ENCODE measurements at places on chromosomes 3 and 15. TPM values are rescaled to one million over a fixed set of nuclear protein-coding genes. Genes with fewer than 3 reads are reported as not detected.

The MYL3 gene
- total RNA-seq = 8.5 TPM

The NR2E3 gene
- total RNA-seq = 0.13 TPM

The SUSD5 gene
- 2.5 TPM for total RNA-seq

The SH3GL3 gene
- 0.38 TPM for total RNA-seq

The GP9 gene
- total RNA-seq = not detected

The ADIPOQ gene
- total RNA-seq = not detected

The SI gene
- not detected for total RNA-seq

The RFT1 gene
- total RNA-seq = 17.9 TPM

The CCR2 gene
- not detected for total RNA-seq

The TMEM40 gene
- total RNA-seq = not detected

The ITGB5 gene
- total RNA-seq = 216 TPM

The CHST13 gene
- 0.63 TPM for total RNA-seq

The GALNT15 gene
- total RNA-seq = 0.33 TPM

The ATP10A gene
- 28.5 TPM for total RNA-seq

The FBXW12 gene
- not detected for total RNA-seq

The GUCA1C gene
- 1.3 TPM for total RNA-seq

The CELF6 gene
- total RNA-seq = 0.13 TPM

The PLSCR5 gene
- not detected for total RNA-seq

The VPS18 gene
- 48.0 TPM for total RNA-seq

The ACAN gene
- 0.63 TPM for total RNA-seq

The ACKR2 gene
- total RNA-seq = 0.89 TPM

The TMEM266 gene
- 0.25 TPM for total RNA-seq

The CCDC39 gene
- under 0.01 TPM for total RNA-seq

The LRRC31 gene
- total RNA-seq = not detected

The ROBO2 gene
- total RNA-seq = under 0.01 TPM

The CELSR3 gene
- total RNA-seq = 3.8 TPM

The CIB1 gene
- total RNA-seq = 67.1 TPM

The TTLL13 gene
- under 0.01 TPM for total RNA-seq

The POPDC2 gene
- under 0.01 TPM for total RNA-seq

The DPPA2 gene
- total RNA-seq = not detected

The ICE2 gene
- 22.3 TPM for total RNA-seq

The CHRNA3 gene
- total RNA-seq = 0.13 TPM

The SAMD7 gene
- not detected for total RNA-seq

The XCR1 gene
- not detected for total RNA-seq

The GABRR3 gene
- not detected for total RNA-seq

Measured in mesangial cell (primary cell).